ENCODE measurements at places on chromosomes 11 and 22.

DNA sequence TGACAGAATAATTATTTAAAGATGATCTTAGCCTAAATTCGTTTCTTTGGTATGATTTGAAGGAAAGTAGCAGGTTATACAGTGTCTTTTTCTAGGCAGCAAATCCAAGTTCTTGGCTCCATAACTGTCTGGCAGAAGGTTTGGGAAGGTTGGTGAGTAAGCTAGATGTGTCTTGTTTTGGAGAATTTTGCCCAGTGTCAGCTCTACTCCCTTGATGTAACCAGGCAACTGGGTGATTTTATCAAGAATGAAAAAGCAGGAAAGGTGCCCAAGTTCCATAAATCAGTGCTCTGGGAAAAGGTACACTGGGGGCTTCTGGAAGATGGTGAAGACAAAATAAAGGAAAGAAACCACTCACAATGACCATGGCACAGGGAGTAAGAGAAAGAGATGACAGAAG, 71.5 kb upstream of the USP47 start:
- DNase-seq: no peak

DNA sequence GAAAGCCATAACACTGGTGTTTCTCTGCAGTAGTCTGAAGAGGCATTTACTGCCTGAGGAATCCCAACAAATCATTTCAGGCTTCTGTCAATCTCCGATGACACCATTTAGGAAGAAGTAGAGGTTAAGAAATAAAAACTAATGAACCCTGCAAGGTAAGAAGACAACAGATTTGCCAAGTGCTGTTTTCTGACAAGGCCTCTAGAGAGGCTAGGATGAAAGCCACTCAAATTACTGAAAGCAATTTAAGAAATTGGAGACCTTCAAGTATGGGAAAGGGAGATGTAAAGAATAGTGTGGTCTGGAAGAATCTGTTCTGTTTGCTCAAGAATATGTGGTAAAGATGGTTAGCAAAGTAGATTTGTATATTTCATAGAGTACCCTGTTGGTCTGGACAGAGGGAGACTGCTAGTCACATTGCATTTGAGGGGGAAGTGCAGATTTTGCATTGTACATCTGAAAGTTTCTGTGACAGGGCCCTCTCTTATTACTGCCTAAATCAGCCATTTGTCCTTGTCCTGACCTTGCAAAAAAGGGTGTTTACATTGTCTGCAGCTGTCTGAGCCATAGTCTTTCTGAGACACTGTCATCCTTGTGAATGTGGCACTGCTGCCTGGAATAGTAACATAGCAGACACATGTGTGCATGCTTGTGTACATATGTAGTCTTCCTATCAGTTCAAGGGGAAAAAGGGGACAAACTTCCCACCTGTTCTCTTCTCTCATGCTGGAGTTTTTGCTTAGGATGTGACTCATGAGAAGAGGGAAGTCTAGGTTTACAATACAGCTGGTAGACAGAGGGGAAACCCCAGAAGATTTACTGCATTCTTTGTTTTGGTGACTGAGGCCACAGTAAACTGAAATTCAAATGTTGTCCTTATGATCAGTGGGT, 640.2 kb upstream of the KIRREL3 start:
- no peak for DNase-seq

- DNase-seq: no peak
Observed at GRCh38 chr11:3953327-3953726, 97.9 kb downstream of the STIM1 start.

GRCh38 chr22:48942698-48943566, 884.7 kb downstream of the BRD1 start:
- DNase-seq: no peak

GRCh38 chr11:104620991-104621390, 277.3 kb downstream of the CASP12 start:
- no peak for DNase-seq

DNA sequence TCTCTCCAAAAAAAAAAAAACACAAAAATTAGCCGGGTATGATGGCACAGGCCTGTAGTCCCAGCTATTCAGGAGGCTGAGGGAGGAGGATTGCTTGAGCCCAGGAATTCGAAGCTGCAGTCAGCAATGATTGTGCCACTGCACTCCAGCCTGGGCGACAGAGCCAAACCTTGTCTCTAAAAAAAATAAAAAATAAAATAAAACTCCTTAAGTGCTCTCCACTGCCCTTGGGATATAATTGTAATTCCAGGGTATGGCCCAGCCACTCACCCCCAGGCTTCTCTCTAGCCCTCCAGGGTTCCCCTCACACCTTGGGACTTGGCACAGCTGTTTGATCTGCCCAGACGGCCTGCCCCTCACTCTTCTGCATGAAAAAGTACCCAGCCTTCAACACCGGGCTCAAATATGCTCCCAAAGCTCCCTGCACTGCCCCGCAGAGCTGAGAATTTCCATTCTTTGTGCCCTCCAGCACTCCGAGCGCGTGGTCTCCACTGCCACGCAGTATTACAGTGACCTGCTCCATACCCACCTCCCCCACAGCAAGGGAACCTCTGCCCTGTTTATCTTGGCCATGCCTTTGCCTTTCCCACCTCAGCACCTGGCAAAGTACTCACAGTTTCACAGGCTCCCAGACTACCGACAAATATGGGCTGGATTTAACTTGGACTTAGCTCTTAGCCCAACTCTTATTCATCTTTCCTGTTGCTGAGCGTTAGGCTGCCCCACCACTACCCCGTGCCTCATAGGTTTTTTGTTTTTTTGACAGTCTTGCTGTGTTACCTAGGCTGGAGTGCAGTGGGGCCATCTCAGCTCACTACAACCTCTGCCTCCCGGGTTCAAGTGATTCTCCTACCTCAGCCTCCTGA, 7.6 kb upstream of the FTH1 start:
- DNase-seq: no peak

- no peak for DNase-seq
Observed at GRCh38 chr11:121459413-121460017, 6.7 kb upstream of the SORL1-AS1 start.

- no peak for DNase-seq
Observed at GRCh38 chr11:28964811-28965210, 856.6 kb downstream of the METTL15 start.

DNA sequence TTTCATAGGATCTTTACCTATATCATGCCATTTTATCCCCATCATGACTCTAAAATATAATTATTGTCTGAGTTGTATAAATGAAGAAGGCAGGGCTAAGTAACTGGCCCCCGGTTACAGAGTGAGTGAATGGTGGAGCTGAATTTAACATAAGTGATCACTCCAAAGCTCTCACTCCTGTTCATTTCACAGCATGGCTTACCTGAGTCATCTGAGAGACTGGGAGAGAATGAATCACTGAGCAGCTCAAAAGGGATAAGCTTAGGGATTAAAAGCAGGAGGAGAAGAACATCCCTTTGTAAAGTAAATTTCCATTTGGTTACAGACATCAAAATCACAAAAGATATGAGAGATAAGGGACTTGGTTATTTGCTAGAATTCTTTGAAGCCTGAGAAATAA, 294.0 kb upstream of the CTSC start:
- no peak for DNase-seq

GRCh38 chr11:71311176-71311925, 59.0 kb upstream of the SHANK2 start:
- DNase-seq: no peak

- DNase-seq: no peak
Observed at GRCh38 chr11:122883646-122883979, 1.1 kb downstream of the JHY start.

GRCh38 chr11:27201454-27202302, 161.1 kb downstream of the BBOX1 start:
- DNase-seq: peak; percentile 89

DNA sequence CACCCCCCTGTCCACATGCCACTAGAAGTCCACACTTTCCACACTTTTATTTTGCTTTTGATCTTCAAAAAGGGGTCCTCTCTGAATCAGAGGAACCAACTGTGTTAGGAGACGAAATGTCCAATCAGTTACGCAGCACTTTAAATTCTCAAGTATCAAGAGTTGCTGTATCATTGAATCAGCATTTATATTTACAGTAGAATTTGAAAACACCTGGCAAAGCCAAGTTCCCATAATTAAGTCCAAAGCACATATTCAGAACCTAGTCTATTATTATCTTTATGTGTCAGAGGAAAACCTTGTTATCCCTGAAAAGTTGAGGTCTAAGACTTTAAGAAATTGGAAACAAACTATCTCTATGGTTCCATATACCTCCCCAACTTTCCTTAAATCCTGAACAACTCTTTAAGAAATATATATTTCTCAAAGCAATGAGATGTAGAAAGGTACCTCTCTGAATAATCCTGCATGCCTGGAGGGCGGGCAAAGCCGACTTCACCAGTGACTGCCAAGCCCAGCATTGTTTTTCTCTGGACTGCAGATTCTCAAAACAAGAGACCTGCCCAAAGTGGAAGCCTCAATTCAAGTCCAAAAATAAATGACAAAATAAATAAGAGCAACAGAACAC, 75.9 kb upstream of the ARFGAP3 start:
- DNase-seq: no peak

GRCh38 chr11:21564833-21565682, 627.8 kb upstream of the ANO5 start:
- no peak for DNase-seq

DNA sequence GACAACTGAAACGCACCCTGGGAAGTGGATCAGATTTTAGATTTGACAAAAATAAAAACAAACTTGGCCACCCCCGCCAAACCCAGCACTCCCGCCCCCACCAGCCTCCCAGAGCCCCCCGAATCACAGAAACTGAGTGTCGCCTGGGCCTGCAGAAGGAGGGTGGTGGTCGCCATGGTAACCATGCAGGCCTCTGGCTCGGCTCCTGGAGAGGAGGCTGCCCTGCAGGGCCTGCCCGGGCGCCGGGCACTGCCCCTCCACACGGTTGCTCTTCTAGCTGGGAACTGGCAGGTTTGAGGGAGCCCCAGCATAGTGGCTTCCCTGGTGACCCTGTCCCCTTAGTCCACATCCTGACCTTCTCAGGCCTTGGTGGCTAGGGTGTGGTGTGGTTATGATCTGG, 19.3 kb downstream of the CACNA1I start:
- DNase-seq: no peak

DNA sequence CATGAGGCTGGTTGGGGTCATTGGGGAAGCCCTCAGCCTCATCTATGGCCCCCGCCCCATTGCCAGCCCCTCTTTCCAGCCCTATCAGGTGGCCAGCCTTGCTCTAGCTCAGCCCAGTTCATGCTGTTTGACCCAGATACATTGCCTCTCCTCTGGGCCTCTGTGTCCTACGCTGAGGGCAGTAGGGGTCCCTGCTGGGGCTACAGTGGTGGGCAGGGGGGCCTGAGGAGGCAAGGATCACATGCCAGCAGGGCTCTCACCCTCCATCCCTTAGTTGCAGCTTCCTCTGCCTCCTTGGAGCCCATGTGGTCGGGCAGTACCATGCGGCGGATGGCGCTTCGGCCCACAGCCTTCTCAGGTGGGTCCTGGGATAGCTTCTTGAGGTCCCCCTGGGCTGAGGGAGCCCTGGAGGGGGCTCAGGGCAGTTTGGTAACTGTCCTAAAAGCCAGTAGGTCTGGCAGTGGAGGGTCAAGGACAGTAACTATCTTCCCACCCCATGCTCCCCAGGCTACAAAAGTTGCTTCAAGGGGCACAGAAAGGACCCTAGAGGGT, 19.2 kb downstream of the EMID1 start:
- DNase-seq: no peak

DNA sequence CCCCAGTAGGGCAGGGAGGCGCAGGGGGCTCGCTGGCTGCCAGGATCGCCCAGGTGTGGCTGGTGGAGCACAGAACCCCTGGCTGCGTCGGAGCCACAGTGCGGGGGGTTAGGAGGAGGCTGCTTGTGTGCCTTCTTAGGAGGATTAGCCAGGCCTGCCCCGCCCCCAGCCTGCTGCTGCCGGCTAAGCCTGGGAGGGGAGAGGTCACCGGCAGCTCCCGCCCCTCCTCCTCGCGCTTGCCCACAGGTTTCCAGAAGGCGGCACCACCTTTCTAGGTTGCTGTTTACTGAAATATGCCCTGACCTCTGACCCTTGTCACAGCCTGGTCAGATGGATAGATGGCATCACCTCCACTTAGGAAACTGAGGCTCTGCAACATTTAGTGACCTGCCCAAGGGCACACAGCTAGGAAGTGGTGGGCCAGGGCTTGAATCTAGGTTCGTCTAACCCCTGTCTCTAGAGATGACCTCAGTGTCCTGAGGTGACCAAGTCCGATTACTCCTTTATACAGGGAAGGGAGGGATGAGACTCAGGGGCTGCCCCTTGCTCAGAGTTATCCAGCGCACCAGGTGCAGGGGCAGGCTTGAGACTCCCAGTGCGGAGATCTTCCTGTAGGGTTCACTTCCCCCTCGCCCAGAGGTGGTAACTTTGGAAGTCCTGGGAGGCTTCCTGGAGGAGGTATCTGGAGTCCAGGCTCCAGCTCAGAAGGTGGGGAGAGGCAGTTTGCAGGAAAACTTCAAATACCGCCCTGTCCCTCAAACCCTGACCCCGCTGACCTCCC, 44.0 kb downstream of the MYO7A start:
- DNase-seq: no peak

GRCh38 chr11:117993988-117994745, 8.0 kb downstream of the IL10RA start:
- no peak for DNase-seq

- DNase-seq: peak; percentile 53
Observed at GRCh38 chr22:25110846-25111578, 88.6 kb upstream of the CRYBB3 start.

DNA sequence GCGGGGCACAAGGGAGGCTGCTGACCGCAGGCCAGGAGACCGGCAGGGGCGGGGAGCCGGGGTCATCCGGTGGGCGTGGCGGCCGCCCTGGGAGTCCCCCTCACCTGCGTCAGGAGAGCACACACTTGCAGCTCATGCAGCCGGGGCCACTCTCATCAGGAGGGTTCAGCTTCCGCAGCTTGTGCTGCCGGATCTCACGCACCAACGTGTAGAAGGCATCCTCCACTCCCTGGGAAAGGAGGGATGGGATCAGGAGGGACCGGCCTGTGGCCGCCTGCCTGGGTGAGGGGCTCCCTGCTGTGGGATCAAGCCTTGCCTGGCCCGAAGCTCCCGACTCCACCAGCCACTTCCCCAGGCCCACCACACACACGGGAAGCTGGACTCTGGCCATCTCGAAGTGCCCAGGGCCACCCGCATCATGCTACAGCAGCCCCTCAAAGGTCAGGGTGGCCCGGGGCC, 2.8 kb downstream of the HRAS start:
- no peak for DNase-seq

DNA sequence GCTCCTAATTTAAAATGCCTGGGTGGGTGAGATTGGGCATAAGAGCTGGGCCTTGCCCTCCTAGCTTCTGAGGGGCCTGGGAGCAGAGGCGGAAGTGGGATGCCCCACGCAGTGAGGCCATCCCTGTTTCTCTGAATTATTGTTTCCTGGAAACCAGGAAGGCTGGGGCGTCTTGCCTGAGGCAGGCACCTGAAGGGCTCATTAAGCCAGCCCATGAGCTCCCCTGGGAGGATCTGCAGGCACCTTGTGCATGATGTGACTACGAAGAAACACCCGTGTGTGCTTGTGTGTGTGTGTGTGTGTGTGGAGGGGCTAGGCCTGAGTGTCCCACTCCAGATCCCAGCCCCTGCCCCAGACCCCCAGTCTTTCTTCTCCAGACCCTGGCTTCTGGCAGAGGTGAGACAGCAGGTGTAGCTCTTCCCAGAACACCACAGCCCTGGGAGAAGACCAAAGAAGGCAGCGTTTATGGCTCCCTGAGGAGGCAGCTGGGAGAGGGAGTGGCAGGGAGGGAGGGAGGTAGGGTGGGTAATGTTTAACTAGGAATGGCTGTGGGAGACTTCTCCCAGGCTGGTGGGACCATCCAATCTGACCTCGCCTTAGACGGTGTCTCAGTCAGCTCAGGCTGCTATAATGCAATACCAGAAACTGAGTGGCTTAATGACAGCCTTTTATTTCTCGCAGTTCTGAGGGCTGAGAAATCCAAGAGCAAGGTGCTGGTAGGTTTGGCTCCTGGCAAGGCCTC, 2.1 kb upstream of the BATF2 start:
- peak; percentile 10 for DNase-seq

GRCh38 chr11:68213135-68213515, at the start of gene KMT5B:
Gene KMT5B, minus strand, starts transcription at chr11:68213296. Its CDS starts 23,220 bp downstream, at chr11:68190076.
- DNase-seq: no peak
